ENCODE measurements at places on chromosomes 7 and 10. TPM values are rescaled to one million over a fixed set of nuclear protein-coding genes. Genes with fewer than 3 reads are reported as not detected.

Gene ELMO1
- total RNA-seq: 5.6 TPM

Gene ARMH3
- total RNA-seq: 8.1 TPM

Gene ZNF800
- total RNA-seq: 10.0 TPM

Gene OPN1SW
- total RNA-seq: not detected

Gene HKDC1
- 0.28 TPM for total RNA-seq

Gene HABP2
- not detected for total RNA-seq

Gene SPOCK2
- 0.43 TPM for total RNA-seq
